ELF-1 (cell line): ENCODE measurements at places on chromosomes 5 and 9.
A peak's percentile ranks its signal among the peaks of the same experiment; 100 is the strongest.

GRCh38 chr5:58731641-58732040 lies 148.8 kb downstream of the RAB3C start:
- DNase-seq: no peak

GRCh38 chr9:97703437-97704344 lies 6.6 kb upstream of the XPA start:
- DNase-seq: peak; percentile 21

DNA sequence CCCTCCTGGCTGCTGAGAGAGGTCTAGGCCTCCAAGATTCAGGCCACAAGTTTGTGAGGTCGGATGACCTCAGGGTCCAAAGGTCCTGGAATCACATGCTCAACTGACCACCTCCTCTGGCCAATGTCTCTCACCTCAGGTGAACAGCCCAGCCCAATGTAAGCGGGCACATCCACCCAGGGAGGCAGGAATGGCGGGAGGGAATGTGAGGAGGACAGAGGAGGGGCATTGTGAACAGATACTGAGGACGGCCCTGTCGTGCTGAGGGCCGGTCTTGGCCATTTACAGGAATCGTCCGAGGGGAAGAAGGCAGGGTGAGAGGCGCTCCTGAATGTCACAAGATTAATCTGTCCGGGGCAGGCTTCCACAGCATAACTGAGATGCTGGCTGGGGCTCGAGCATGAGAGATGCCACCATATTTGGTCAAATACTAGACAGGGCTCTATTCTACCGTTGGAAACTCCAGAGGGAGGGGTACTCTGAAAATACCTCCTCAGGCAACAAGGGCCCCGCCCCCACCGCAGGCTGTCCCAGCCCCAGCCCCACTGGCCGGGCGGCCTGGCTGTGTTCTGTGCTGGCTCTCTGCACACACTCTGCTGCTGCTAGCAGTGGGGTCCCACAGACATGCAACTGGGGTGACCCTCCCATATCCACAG lies 1.5 kb upstream of the IL17B start:
- DNase-seq: peak; percentile 57

- no peak for DNase-seq
These were observed 61.6 kb downstream of the PSAT1 start for GRCh38 chr9:78358329-78359051.

- peak; percentile 11 for DNase-seq
These were observed 1.8 kb downstream of the PTGER4 start for GRCh38 chr5:40681363-40682153.

DNA sequence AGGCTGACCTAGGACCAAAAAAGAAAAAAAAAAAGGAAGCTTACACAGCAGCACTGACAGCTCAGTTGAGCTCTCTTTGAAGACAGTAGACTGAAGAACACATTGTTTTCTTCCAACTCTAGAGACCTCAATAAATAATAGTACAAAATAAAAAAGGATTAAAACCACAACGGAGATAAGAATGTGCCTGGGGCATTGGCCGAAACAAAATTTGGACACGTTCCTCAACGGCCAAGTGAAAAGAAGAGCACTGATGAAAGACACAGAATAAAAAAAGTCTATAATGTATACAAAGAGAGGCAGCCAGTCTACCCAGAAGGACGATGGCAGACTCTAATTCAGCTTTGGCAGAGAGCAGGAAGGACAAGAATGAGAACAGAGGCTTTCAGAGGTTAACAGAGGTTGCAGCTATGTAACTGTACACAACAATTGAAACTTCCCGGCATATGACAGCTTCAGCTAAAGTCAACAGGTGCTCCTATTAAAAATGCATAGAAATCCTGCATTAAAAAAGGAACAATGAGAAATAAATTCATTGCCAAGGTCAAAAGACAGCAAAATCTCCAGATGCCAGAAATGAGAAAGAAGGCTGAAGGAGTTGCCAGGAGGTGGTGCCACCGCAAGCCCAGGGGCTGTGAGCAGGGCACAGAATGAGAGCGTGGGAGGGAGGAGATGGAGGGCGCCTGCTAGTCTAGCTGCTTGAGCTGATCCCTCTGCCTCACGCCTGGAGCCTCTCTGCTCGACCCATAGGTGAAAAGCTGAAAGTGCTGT lies 113.9 kb downstream of the DCP2 start:
- DNase-seq: no peak
